ENCODE measurements at places on chromosomes 3 and 15. TPM values are rescaled to one million over a fixed set of nuclear protein-coding genes. Genes with fewer than 3 reads are reported as not detected.

GRCh38 chr15:66878761-66879160 is 176.7 kb downstream of the SMAD6 start:
- H3K4me1 ChIP-seq = peaks cover 7% of the 10 kb centered on the region
- no peaks in the 10 kb centered on the region for H3K36me3 ChIP-seq
- DNase-seq = peak; percentile 46
- no peak overlapping the region for H3K4me3 ChIP-seq

DNA sequence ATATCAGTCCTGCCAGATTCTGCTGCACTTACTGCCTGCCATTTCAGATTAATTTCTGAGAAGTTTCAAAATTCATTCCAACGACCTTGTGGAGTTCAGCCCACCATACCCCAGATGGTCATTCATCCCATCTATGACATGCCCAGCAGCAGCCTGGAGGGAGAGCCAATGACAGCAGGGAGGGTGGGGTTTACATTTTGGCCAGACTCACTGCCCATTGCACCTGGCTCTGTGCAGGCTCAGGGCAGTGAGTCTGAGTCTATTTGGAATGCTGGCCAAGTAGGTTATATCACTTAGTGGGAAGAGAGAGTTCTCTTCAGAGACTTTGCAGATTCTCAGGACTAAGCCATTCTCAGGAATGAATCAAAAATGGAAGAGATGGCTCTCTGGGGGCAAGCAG is 21.5 kb downstream of the SRPRB start:
- H3K4me1 ChIP-seq = no peaks in the 10 kb centered on the region
- DNase-seq = no peak
- peaks cover 8% of the 10 kb centered on the region for H3K36me3 ChIP-seq
- no peak overlapping the region for H3K4me3 ChIP-seq

- H3K4me1 ChIP-seq = no peaks in the 10 kb centered on the region
- no peak overlapping the region for H3K27ac ChIP-seq
- no peaks in the 10 kb centered on the region for H3K27me3 ChIP-seq
- no peaks in the 10 kb centered on the region for H3K36me3 ChIP-seq
- no peak for DNase-seq
Measured at GRCh38 chr3:60025096-60026050, 975.5 kb upstream of the CFAP20DC start.

DNA sequence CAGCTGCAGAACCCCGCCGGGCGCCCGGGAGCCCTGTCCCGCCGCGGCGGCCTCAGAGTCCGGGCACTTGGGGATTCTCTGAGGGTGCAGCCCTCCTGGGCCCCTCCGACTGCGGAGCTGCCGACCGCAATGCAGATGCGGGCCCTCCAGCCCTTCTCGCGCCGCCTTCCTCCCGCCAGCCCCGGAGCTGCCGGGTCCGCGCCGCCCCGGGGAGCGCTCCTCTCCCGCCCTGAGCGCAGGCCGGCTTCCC is 320 bp upstream of the ACAN start:
- H3K27ac ChIP-seq = no peak overlapping the region
- peaks cover 20% of the 10 kb centered on the region for H3K27me3 ChIP-seq
- DNase-seq = no peak
- no peaks in the 10 kb centered on the region for H3K4me1 ChIP-seq

DNA sequence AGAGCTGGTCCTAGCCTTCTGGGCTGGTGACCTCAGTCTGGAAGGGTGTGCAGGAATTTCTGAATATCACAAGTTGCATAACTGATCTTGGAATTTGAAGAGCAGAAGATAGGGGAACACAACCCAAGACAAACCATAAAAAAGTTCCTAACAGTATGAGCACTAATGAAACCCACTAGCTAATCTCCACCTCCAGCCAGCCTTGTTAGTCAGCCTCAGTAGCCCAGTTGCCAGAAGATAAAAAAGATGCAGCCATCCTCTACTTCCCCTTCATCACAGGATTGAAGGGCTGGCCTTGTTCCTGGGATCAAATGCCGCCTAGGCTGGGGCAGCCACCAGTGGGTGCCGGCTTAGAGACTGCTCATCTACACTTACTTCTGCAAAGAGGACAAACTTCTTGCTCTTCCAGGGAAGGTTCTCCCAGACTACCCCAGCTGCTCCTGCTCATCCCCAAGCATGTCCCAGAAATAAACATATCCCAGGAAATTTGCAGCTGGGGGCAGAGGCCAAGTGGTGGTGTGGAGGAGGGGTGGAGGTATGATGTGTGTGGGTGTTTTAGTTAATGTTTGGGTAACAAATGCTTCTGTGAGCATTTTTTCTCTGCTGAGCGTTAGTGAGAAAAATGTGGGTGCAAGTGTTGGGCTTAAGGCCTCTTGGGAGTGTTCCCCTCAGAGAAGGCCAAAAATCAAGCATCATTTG is 9.2 kb upstream of the ITGA11 start:
- H3K27ac ChIP-seq = no peak overlapping the region
- H3K4me1 ChIP-seq = no peaks in the 10 kb centered on the region
- DNase-seq = no peak

GRCh38 chr3:86990012-86990733 is 776 bp downstream of the VGLL3 start:
- peaks cover 5% of the 10 kb centered on the region for H3K4me1 ChIP-seq
- peak overlapping the region; percentile 35 for H3K4me3 ChIP-seq
- H3K27me3 ChIP-seq = peaks cover 3% of the 10 kb centered on the region
- no peaks in the 10 kb centered on the region for H3K36me3 ChIP-seq
- DNase-seq = peak; percentile 85

- peaks cover 11% of the 10 kb centered on the region for H3K4me1 ChIP-seq
- H3K27ac ChIP-seq = no peak overlapping the region
- no peak overlapping the region for H3K4me3 ChIP-seq
- no peaks in the 10 kb centered on the region for H3K27me3 ChIP-seq
- no peaks in the 10 kb centered on the region for H3K36me3 ChIP-seq
Measured at GRCh38 chr3:115040673-115041286, 106.3 kb downstream of the ZBTB20 start.

DNA sequence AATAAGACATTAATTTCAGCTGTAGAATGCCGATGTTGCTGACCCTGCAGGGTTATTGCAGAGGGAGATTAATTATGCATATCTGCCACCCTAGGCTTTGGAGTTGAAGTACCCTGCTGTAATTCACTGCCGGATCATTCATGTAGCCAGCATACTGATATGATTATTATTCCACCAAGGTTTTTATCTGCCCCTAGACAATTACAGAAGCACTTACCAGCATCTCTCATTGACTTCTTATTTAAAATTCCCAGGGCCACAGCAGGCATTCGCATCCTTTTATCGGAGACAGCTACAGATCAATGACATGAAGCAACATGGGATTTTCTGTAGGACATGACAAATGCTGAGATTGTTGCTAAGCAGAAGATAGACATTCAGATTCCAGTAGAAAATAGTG is 31.3 kb downstream of the IL1RAP start:
- no peaks in the 10 kb centered on the region for H3K4me1 ChIP-seq
- no peak overlapping the region for H3K27ac ChIP-seq
- no peak for DNase-seq
- no peak overlapping the region for H3K4me3 ChIP-seq
- no peaks in the 10 kb centered on the region for H3K27me3 ChIP-seq

- H3K36me3 ChIP-seq = no peaks in the 10 kb centered on the region
- no peak overlapping the region for H3K4me3 ChIP-seq
- H3K27me3 ChIP-seq = no peaks in the 10 kb centered on the region
- no peak overlapping the region for H3K27ac ChIP-seq
- H3K4me1 ChIP-seq = no peaks in the 10 kb centered on the region
Measured at GRCh38 chr3:176995946-176996345, 201.3 kb downstream of the TBL1XR1 start.

- peak overlapping the region; percentile 84 for H3K27ac ChIP-seq
- no peaks in the 10 kb centered on the region for H3K36me3 ChIP-seq
- H3K4me1 ChIP-seq = peaks cover 34% of the 10 kb centered on the region
- no peak for DNase-seq
- H3K4me3 ChIP-seq = no peak overlapping the region
Measured at GRCh38 chr3:64438812-64439211, 213.5 kb upstream of the PRICKLE2 start.

GRCh38 chr15:32807331-32807730 is 89.5 kb downstream of the GREM1 start:
- H3K27ac ChIP-seq = no peak overlapping the region
- no peaks in the 10 kb centered on the region for H3K27me3 ChIP-seq
- no peak overlapping the region for H3K4me3 ChIP-seq
- H3K36me3 ChIP-seq = no peaks in the 10 kb centered on the region
- DNase-seq = no peak

- H3K27ac ChIP-seq = no peak overlapping the region
- no peaks in the 10 kb centered on the region for H3K36me3 ChIP-seq
- H3K27me3 ChIP-seq = no peaks in the 10 kb centered on the region
- DNase-seq = no peak
- no peaks in the 10 kb centered on the region for H3K4me1 ChIP-seq
Measured at GRCh38 chr15:47394286-47394809, 323.0 kb upstream of the SEMA6D start.

DNA sequence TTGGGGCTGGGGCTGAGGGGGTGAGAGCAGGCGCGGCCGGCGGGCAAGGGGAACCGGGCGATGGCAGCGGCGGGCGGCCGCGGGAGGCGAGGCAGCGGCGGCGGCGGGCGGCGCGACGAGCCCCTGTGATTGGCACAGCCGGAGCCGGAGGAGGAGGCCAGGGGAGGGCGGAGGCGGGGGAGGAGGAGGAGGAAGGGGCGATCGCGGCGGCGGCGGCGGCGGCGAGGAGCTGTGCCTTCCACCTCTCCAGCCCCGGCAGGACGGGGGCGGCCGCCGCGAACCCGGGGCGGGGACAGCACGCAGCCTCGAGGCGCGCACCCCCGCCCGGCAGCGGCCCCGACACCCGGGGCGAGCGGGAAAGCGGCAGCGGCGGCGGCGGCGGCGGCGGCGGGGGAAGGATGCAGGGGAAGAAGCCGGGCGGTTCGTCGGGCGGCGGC is at the start of gene SLCO3A1:
Gene SLCO3A1 (plus strand): TSS at position 198 of the 437 bp plus-strand sequence.
- H3K27me3 ChIP-seq = no peaks in the 10 kb centered on the region
- peak; percentile 84 for DNase-seq
- H3K4me3 ChIP-seq = peak within 1 kb of the TSS; percentile 79
- H3K27ac ChIP-seq = peak within 1 kb of the TSS; percentile 94
- no peaks in the 10 kb centered on the region for H3K36me3 ChIP-seq

KLHDC8B gene
- 33.3 TPM for total RNA-seq

SEMA5B gene
- 0.61 TPM for total RNA-seq

PTX3 gene
- total RNA-seq = 3.0 TPM

TMOD2 gene
- 9.4 TPM for total RNA-seq

BFSP2 gene
- not detected for total RNA-seq

Measured in upper lobe of left lung (tissue), 6 donors.